Osteocyte (in vitro differentiated cells): ENCODE measurements at places on chromosomes 2 and 18.

GRCh38 chr18:55605733-55606338, 17.8 kb upstream of the TCF4 start:
- H3K27ac ChIP-seq, result no peak overlapping the region
- no peaks in the 10 kb centered on the region for H3K27me3 ChIP-seq
- H3K4me1 ChIP-seq, result no peaks in the 10 kb centered on the region

- no peak overlapping the region for H3K27ac ChIP-seq
- peaks cover 14% of the 10 kb centered on the region for H3K4me1 ChIP-seq
- H3K36me3 ChIP-seq, result no peaks in the 10 kb centered on the region
- H3K27me3 ChIP-seq, result no peaks in the 10 kb centered on the region
These were observed 54.2 kb downstream of the CERS6 start for GRCh38 chr2:168510125-168510756.

DNA sequence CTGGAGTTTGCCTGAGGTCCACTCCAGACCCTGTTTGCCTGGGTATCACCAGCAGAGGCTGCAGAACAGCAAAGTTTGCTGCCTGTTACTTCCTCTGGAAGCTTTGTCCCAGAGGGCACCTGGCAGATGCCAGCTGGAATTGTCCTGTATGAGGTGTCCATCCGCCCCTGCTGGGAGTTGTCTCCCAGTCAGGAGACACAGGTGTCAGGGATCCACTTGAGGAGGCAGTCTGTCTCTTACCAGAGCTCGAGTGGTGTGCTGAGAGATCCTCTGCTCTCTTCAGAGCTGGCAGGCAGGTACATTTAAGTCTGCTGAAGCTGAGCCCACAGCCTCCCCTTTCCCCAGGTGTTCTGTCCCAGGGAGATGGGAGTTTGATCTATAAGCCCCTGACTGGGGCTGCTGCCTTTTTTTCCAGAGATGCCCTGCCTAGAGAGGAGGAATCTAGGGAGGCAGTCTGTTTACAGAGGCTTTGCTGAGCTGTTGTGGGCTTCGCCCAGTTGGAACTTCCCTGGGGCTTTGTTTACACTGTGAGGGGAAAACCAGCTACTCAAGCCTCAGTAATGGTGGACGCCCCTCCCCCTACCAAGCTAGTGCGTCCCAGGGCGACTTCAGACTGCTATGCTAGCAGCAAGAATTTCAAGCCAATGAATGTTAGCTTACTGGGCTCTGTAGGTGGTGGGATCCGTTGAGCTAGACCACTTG, 34.7 kb downstream of the TFPI start:
- no peak overlapping the region for H3K4me3 ChIP-seq
- no peak overlapping the region for H3K27ac ChIP-seq
- H3K27me3 ChIP-seq, result no peaks in the 10 kb centered on the region

DNA sequence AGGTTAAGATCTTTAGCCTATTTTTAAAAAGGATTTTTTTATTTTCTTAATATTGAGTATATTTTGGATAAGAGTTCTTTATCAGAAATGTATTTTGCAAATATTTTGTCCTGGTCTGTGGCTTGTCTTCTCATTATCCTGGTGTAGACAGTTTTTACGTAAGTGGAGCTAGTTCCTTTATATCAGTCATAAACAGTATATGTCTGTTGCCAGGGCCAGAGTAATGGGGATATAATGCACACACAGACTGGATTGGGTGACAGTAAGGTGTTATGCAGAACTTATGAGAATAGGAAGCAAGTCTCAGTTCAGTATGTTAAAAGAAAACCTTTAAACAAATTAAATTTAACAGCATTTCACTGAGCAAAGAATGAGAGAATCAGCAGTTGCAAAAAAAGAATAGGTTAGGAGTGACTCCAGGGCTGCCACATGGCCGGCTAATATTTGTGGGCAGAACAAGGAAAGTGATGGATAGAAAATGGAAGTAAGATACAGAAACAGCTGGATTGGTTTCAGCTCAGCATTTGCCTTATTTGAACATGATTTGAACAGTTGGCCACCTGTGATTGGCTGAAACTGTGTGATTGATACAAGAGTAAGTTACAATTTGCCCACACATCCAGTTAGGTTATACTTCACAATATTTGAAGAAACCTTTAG, 61.1 kb upstream of the ZNG1B start:
- DNase-seq, result no peak
- H3K36me3 ChIP-seq, result no peaks in the 10 kb centered on the region
- no peak overlapping the region for H3K4me3 ChIP-seq
- H3K4me1 ChIP-seq, result no peaks in the 10 kb centered on the region
- H3K27me3 ChIP-seq, result peaks cover 57% of the 10 kb centered on the region
- no peak overlapping the region for H3K27ac ChIP-seq

- no peak overlapping the region for H3K4me3 ChIP-seq
- no peak overlapping the region for H3K27ac ChIP-seq
- H3K27me3 ChIP-seq, result no peaks in the 10 kb centered on the region
- H3K4me1 ChIP-seq, result no peaks in the 10 kb centered on the region
These were observed 95.9 kb downstream of the KCNJ3 start for GRCh38 chr2:154794406-154794805.
